ENCODE measurements at places on chromosomes 6 and 20. TPM values are rescaled to one million over a fixed set of nuclear protein-coding genes. Genes with fewer than 3 reads are reported as not detected.

DNA sequence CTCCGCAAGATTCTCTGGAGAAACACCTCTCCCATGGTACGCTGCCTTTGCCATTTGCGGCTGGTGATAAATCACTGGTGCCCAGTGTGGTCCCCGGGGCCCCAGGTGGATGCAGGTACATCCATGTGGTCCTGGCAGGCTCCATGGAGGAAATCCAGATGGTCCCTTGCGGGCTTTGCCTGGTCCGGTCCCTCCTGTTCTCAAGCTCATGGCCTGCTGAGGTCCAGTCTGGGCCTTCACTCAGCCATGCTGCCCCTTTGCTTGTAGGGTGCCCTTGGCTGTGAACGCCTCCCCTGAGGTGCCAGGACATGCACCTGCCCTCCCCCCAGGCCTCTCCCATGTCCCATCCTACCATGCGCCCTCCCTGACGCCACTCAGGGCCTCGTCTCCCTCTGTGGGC, 21.2 kb upstream of the DACT2 start:
- DNase-seq, result no peak

GRCh38 chr6:102918161-102918560, 1524.7 kb downstream of the GRIK2 start:
- DNase-seq, result no peak

DNA sequence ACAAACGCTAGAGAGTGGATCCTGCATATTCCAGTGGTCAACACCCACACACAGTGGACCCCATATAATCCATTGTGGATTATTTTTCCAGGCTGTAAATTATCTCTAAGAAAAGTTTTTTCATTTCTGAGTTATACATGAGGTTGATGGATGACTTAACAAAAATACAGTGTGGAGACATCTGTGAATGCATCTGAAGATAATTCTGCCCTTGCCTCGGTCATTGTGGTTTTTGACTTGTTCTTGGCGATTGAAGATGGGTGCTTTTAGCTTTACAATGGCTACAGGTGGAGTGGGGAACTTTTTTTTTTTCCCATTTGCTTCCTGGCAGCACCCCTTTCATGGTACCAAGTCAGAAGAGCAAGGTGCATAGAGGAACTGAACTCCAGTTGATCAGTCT, 242.7 kb downstream of the MYLK4 start:
- no peak for DNase-seq

- DNase-seq, result no peak
Observed at GRCh38 chr6:54980511-54981275, 134.1 kb downstream of the FAM83B start.

GRCh38 chr6:1657116-1657770, 47.5 kb downstream of the FOXC1 start:
- DNase-seq, result no peak

GRCh38 chr20:23574977-23575376, 6.7 kb upstream of the CST9L start:
- DNase-seq, result no peak

DNA sequence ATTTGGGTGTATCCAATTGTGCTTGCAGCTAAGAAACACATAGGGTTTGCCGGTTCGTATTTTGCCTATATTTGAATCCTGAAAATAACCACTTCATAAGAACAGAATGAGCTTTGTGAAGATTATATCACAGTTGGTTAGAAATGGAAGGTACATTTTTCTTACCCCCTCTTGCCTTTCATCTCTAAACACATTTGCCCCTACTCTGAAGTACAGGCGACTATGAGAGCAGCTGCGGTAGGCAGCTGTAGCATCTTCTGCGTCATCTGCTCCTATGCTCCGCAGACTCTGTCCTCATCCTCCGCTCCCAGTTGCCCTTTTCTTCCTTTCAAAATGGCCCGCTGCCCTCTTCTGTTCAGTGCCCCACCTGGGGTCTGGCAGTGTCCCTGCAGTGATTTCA, 47.6 kb upstream of the REV3L start:
- DNase-seq, result no peak

The ETV7 gene
- 0.51 TPM for total RNA-seq

DNA sequence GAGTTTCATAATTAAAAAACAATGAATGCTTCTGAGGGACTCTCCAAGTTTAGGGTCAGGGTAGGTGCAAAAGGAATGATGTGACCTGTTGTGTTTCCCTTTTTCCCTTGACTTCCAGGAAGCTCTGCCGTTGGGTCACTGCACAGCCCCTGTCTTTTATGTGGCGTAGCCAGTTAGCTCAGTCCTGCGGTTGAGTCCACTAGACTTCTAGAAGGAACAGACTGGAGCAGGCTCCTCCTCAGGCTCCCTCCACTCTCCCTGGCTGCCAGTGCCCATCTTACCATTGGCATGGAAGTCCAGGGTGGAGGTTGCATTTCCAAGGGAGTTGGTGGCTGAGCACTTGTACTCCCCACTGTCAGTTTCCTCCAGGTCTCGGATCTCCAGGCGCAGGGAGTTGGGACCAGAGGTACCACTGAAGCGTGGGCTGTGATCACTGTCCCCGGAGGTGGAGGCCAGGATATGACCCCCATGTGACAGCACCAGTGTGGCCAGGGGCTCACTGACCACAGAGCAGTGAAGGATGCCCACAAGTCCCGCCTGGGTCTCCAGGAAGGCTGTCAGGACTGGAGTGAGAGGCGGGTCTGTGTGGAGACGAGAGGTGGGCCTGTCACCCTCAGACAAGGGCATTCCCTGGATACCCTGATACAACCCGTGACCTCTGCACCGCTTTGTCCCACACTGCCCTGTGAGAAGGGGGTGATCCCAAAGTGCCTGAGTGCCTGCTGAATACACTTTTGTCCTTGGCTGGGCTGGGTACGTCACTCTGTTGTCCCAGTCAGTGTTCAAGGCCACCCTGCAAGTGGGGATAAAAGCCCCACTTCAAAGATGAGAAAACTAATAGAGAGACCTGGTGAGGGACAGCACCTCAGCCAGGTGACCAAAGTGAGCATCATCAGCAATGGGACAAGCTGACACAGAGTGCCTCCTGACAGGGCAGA, 11.1 kb downstream of the SIGLEC1 start:
- no peak for DNase-seq

DNA sequence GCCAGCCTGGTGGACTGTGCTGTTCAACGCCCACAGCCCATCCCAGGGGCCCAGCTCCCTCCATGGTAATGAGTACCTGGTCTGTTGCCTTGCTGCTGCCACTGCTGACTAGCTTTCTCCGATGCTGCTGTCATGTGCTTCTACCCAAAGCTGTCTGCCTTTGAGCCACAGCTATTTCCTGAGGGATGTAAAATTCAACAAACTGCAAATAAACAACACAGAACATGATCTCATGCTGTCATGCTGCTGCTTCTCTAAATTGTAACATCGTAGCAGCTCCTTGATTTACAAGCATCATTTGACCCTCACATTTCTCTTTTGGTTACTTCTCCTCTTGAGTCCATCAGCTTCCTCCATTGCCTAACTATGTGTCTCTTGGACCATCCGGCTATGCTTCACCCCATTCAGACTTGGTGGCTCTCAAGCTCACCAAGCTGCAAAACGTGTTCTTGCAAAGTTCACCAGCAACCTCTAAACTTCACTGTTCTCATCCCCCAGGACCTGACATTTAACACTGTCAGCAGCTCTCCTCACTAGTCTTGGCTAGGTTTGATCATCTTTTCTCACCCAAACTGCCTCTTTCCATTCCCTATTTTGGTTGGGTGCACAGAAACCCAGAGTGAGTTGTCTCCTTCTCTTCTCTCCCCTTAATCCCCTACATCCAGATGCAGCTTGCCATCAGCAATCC, 54.6 kb downstream of the FYN start:
- no peak for DNase-seq

- DNase-seq, result no peak
Observed at GRCh38 chr20:14838663-14839628, 501.5 kb upstream of the FLRT3 start.

GRCh38 chr6:132287101-132287500, 114.2 kb downstream of the MOXD1 start:
- DNase-seq, result no peak

The CLIC5 gene
- 3.0 TPM for total RNA-seq
